Cardiac atrium fibroblast (primary cell): ENCODE measurements at places on chromosomes 7 and 10. TPM values are rescaled to one million over a fixed set of nuclear protein-coding genes. Genes with fewer than 3 reads are reported as not detected.

The CRHR2 gene
- total RNA-seq = not detected in 2 replicates

The PNLIPRP1 gene
- not detected in 2 replicates for total RNA-seq

The CPN1 gene
- not detected in 2 replicates for total RNA-seq

The TMEM236 gene
- total RNA-seq = under 0.01 TPM in 1 of 2 replicates, not detected in the other

The AMZ1 gene
- under 0.01 TPM in 1 of 2 replicates, not detected in the other for total RNA-seq

The FOXI2 gene
- not detected in 2 replicates for total RNA-seq

The WNT8B gene
- total RNA-seq = not detected in 2 replicates

The CUEDC2 gene
- 77.3 and 87.4 TPM in 2 replicates for total RNA-seq

The ANXA8 gene
- 0.16 and 0.54 TPM in 2 replicates for total RNA-seq

The DPP6 gene
- not detected in 2 replicates for total RNA-seq

The JAKMIP3 gene
- total RNA-seq = under 0.01 and 0.16 TPM in 2 replicates

The CREB5 gene
- total RNA-seq = 0.90 and 1.1 TPM in 2 replicates

The UBE2D1 gene
- total RNA-seq = 4.7 and 10.5 TPM in 2 replicates

The KLHL7 gene
- total RNA-seq = 19.0 and 27.8 TPM in 2 replicates

The DGKB gene
- under 0.01 TPM in 1 of 2 replicates, not detected in the other for total RNA-seq

The PRKAR2B gene
- 0.54 and 1.3 TPM in 2 replicates for total RNA-seq

The HOGA1 gene
- total RNA-seq = 0.72 TPM in 1 of 2 replicates, not detected in the other

The GLI3 gene
- total RNA-seq = 1.5 and 3.1 TPM in 2 replicates

The CAV1 gene
- 261 and 294 TPM in 2 replicates for total RNA-seq

The ZNF503 gene
- 5.8 and 10.8 TPM in 2 replicates for total RNA-seq

The PRSS37 gene
- total RNA-seq = not detected in 2 replicates

The OR2A12 gene
- total RNA-seq = not detected in 2 replicates

The OR2A7 gene
- not detected in 2 replicates for total RNA-seq

The EIF4H gene
- 257 and 305 TPM in 2 replicates for total RNA-seq

The MYO1G gene
- not detected in 2 replicates for total RNA-seq

The OR9A2 gene
- not detected in 2 replicates for total RNA-seq

The CEP55 gene
- total RNA-seq = 9.0 and 9.6 TPM in 2 replicates

The ADAM12 gene
- total RNA-seq = 7.2 and 19.6 TPM in 2 replicates

The FAM25G gene
- total RNA-seq = not detected in 2 replicates
